ENCODE measurements at places on chromosomes 7 and 10. TPM values are rescaled to one million over a fixed set of nuclear protein-coding genes. Genes with fewer than 3 reads are reported as not detected.

Gene NACAD
- polyA plus RNA-seq: 0.36 TPM

Gene TMEM72
- polyA plus RNA-seq: not detected

Gene FAM180A
- 2.1 TPM for polyA plus RNA-seq

- DNase-seq: no peak
Measured at GRCh38 chr10:130215151-130215930, 79.2 kb downstream of the GLRX3 start.

GRCh38 chr10:128011059-128011979 lies 104.4 kb downstream of the PTPRE start:
- DNase-seq: no peak

DNA sequence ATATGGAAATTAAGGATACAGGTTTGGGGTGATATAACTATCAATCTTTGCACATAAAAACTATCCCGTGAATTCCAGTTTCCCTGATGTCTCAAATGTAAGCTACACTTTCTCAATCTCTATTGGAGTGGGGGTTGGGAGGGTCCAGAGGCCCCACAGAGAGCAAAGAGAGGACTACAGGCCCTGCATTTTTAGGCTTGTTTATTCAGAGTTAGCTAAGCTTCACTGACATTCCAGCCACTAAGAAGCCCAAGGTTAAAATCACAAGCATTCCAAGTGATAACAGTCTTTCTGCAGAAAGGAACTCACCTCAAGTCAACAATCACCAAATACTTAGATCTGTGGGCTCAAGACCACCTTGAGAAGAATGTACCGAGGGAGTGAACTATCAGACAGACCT lies 31.6 kb upstream of the LAMB1 start:
- DNase-seq: no peak

- no peak for DNase-seq
Measured at GRCh38 chr7:33788531-33788930, 116.8 kb upstream of the BMPER start.

- no peak for DNase-seq
Measured at GRCh38 chr10:77836299-77836820, 90.2 kb downstream of the DLG5 start.

DNA sequence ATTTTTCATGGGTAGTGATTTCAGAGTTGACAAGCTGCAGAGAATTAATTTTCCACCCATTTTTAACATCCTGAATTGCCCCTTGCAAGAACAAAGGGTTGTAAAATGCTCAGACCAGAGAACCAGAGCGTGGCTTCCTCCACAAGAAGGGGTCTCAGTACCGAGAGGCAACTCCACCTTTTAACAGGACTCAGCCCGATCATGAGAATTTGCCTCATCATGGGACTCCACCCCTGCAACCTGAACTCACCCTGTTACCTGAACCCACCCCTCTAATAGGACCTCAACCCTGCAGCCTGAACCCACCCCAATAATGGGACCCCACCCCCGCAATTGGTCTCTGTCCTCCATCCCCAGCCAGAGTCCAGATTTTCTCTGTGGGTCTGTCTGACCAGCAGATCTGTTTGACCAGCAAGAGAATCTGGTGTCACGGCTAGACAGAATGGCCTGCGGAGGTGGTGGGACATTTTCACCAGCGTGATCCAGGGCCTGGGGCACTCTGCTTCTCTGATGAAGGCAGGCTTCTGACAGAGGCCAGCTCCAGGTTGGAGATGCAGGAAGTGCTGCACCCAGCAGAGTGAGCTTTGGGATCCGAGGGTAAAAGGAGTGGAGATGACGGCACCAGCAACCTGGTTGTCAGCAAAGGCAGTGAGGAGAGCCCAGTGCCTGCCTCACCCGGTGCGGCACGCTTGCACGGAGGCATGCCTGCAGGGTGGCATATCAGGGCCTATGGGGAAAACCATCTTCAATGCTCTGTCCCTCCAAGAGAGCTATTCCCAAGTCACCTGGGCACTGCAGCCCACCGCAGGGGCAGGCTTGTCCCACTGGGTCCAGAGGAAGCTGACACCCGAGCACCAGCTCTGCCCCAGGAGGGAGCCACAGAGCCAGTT lies 136.6 kb downstream of the TCERG1L start:
- DNase-seq: no peak

DNA sequence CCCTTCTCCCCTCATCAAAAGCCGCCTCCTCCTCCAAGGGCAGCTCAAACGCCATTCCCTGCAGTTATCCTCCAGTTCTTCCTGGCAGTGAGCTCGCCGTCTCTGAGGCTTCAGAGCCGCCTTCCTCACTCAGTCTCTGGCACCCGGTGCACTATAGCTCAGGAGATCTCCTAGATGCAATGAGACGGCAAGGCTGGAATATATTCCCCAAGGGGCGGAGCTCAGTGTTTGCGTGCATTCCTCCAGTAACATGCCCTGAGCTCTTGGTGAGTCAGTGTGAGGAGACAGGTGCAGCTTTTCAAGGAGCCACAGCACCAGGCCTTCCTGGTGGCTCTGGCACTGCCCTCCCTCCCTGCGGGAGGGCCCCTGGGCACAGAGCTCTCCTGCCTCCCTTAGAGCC lies 512.6 kb upstream of the FOXK1 start:
- no peak for DNase-seq

GRCh38 chr7:119090851-119091250 lies 866.3 kb downstream of the ANKRD7 start:
- no peak for DNase-seq

DNA sequence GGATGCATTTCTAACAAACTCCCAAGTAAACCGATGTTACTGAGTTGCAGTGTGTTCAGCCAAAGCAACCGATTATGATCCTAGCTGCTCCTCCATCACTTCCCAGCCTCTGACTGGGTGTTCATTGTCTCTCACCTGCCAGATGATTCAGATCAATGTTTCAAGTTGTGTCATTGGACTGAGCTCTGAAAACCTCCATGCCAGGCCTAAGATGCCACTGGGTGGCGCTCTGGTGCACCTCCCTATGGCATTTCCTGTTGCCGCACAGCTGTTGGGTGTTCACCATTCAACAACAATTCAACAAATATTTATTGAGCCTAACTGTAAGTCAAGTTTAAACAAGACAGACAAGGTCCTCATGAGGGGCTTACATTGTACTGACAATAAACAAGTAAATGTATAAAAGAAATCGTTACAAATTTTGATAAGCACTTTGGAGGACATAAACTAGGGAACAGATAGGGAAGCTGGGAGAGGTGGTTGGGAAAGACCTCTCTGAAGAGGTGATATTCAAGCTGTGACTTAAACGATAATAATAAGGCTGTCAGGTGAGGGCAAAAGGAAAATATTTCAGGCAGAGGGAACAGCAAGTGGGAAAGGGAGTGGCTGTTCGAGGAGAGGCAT lies 22.8 kb downstream of the RGR start:
- no peak for DNase-seq

DNA sequence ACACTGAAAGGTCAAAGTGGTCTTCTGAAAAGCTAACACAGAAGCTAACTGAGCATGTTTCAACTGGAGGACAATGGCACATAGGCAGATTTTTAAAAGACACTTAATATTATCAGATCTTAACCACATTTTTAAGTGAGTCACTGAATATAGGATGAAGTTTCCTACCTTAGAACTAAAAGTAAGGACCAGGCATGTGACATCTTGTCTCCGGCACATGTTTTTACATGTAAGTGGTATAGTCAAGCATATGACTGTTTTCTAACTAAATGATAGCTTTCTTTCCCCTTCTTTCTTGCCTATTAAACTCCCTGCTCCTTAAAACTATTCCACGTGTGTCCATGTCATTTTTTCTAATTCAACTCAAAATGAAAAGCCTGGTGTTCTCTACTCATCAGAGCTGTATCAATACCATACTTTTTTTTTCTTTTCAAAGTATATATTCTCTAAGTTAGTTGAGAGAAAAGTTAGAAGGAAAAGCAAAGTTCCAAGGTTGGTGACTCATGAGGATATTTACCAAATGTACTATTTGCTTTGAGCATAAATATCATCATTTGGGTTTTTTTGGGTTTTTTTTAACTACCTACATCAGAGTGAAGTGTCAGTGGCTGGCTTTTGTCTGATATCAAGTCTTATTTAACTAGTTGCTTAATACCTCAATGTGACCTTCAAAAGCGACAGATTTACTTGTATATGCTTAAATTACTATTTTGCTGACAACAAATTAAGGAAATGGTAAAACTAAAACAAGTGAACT lies 127.5 kb downstream of the CRPPA start:
- no peak for DNase-seq

GRCh38 chr10:94264085-94264484 lies 98.7 kb downstream of the NOC3L start:
- no peak for DNase-seq

- no peak for DNase-seq
Measured at GRCh38 chr10:94490789-94491039, 54.9 kb upstream of the HELLS start.

DNA sequence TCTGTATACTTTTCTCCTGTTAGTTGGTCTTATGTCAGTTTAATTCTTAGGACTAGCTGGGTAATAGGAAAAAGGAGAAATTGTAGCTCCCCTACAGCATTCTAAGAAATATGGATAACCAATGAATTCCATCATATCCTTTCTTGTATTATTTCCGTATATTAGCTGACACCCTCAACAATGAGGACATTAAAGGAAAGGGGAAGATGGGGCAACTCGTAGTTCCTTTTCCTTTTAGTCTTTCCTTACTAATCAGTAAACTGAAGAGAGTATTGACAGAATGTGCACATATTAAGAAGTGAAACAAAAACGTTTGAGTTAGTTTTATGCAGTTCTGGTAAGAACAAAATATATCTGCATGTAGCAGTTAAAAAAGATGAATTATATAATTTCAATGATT lies 35.1 kb upstream of the C10orf67 start:
- no peak for DNase-seq

DNA sequence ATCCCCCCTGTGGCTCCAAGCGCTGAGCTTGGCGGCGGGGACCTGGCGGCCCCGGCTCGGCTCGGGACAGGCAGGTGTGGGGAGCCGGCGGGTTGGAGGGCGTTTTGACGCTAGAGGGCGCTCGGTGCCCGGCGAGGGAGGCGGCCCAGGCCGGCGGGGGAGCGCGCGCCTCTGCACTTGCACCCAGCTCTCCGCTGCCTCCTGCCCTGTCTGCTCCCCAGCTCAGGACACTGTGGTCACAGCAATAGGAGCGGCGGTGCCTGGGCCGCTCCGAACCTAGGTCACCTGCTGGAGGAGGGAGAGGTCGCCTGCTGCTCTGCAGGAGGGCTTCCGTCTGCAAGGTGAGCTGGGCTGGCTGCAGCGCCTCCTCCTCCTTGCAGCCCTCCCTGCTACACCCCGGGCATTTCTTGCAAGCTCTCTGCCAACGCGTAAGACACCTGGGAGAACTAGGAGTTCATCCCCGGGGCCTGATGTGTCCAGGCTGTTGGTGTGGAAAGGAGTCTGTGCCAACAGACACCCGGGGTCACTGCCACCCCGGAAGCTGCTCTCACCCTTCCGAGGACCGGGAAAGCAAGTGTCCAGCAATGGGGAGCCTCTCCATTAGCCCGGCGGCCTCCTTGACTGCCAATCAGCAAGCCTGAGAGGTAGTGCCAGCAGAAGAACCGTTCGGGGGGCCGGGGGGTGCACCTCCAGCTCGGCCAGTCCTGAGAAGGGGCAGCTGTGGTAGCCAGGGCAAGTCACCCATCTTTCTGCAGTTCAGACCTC lies 620.4 kb downstream of the GALNT17 start:
- DNase-seq: no peak

DNA sequence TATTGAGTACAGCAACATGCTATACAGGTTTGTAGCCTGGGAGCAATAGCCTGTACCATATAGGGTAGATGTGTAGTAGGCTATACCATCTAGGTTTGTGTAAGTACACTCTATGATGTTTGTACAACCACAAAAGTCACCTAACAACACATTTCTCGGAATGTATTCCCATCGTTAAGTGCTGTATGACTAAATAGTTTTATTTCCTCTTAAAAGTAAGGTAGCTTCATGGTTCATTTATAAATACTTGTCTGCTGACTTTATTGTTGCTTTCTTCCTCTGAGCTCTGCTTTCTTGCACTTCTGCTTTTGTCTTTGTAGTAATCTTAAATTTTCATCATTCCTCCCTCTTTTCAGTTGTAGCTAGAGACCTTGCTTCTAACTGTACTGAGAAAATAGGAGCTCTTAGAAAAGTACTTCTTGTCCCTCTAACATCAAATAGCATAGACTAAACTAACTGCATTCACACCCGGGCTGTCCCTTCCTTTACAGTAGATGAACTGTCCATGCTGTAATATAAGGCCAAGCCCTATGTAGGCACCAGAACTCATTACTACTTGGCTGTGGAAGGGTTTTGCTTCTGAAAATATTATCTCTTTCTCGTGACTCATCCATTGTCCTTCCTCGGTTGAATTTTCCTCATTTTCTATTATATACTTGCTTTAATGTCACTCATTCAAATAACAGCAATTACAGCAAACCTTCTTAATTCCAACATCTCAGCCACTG lies 55.4 kb upstream of the FAM3C start:
- DNase-seq: no peak
